ENCODE measurements at places on chromosomes 7 and 10. TPM values are rescaled to one million over a fixed set of nuclear protein-coding genes. Genes with fewer than 3 reads are reported as not detected.

DNA sequence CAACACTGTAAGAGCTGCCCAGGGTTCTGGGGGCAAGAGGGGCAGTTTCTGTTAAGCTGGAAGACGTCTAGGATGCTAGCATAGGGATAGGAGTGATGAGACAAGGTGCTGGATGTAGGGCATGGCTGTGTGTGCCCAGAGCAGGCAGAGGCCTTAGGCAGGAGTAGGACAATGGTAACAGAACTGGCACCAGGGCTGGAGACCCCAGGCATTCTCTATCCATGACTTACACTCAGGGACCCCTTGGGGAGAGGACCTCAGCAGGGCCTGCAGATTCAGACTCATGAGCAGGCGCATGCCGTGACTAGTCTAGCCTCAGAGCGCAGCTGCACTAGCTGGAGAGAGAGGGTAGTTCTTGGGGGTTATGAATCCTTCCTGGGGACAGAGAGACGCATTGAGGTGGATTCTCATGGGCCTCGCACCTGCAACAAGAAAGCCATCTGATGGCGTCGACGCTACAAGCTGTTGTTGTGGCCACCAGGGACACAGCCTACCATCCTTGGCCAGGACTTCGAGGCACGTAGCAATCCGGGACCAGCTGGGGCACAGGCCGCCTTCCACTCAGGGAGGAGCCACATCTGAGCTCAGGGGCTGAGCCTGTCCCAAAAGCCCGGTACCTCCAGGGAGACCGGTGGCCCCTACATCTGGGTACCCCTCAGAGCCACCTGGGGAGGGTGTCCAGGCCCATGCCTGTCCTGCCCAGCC is 474.1 kb downstream of the PTPRN2 start:
- H3K4me1 ChIP-seq, result no peaks in the 10 kb centered on the region
- no peaks in the 10 kb centered on the region for H3K36me3 ChIP-seq
- H3K27me3 ChIP-seq, result no peaks in the 10 kb centered on the region
- DNase-seq, result no peak

GRCh38 chr10:133421336-133422222 is 2.8 kb downstream of the SPRN start:
- no peak for DNase-seq
- H3K4me1 ChIP-seq, result peaks cover 10% of the 10 kb centered on the region
- peaks cover 13% of the 10 kb centered on the region for H3K36me3 ChIP-seq
- H3K4me3 ChIP-seq, result no peak overlapping the region
- H3K27me3 ChIP-seq, result peaks cover 9% of the 10 kb centered on the region

DNA sequence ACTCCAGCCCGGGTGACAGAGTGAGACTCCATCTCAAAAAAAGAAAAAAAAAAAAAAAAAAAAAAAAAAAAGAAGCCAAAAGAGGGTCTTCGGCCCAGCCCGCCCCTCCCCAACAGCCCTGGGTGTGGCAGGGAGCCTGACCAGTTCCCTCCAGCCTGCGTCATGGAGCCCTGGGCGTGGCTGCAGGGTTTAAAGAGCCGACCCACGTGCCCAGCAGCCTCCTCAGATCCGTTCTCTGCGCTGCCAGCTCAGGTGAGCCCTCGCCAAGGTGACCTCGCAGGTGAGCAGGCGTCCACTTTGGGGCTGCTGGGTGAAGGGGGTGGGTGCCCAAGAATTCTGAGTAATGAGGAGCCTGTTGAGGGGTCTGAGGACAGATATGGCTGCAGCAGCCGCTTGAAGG is at the start of gene FXYD4:
FXYD4 (plus strand) TSS at position 219 of the 400 bp plus-strand sequence. CDS start 2,111 bp downstream, outside the sequence.
- no peak within 1 kb of the TSS for H3K4me3 ChIP-seq
- no peak within 1 kb of the TSS for H3K27ac ChIP-seq
- peak; percentile 40 for DNase-seq
- H3K36me3 ChIP-seq, result no peaks in the 10 kb centered on the region
- no peaks in the 10 kb centered on the region for H3K4me1 ChIP-seq

- DNase-seq, result no peak
- no peaks in the 10 kb centered on the region for H3K27me3 ChIP-seq
- H3K4me1 ChIP-seq, result peaks cover 35% of the 10 kb centered on the region
- H3K36me3 ChIP-seq, result no peaks in the 10 kb centered on the region
Observed at GRCh38 chr7:40598915-40599314, 464.1 kb downstream of the SUGCT start.

ITPRID1 gene
- not detected for total RNA-seq

- peaks cover 19% of the 10 kb centered on the region for H3K27me3 ChIP-seq
- H3K36me3 ChIP-seq, result no peaks in the 10 kb centered on the region
Observed at GRCh38 chr10:97182288-97182990, 3.3 kb downstream of the SLIT1 start.

DNA sequence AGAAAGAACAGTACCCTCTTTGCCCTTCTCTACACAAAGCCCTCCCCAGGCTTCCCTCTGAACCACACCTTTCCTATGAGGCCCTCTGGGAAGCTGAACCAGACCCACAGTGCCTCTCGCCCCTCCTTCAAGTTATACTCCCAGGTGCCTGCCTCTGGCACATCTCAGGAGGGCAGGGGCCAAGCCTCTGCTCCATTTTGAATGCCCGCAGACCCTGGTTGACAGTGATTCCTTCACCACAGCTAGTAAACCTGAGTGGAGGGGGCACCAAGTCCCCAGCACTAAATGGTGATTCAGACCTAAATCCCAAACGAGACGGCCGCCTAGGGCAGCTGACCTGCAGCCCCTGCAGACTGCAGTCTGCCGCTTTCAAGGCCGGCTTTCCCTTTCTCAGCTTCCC is 230.5 kb upstream of the ZNF32 start:
- H3K36me3 ChIP-seq, result no peaks in the 10 kb centered on the region
- H3K4me1 ChIP-seq, result peaks cover 11% of the 10 kb centered on the region
- H3K4me3 ChIP-seq, result no peak overlapping the region
- no peaks in the 10 kb centered on the region for H3K27me3 ChIP-seq
- no peak overlapping the region for H3K27ac ChIP-seq

DNA sequence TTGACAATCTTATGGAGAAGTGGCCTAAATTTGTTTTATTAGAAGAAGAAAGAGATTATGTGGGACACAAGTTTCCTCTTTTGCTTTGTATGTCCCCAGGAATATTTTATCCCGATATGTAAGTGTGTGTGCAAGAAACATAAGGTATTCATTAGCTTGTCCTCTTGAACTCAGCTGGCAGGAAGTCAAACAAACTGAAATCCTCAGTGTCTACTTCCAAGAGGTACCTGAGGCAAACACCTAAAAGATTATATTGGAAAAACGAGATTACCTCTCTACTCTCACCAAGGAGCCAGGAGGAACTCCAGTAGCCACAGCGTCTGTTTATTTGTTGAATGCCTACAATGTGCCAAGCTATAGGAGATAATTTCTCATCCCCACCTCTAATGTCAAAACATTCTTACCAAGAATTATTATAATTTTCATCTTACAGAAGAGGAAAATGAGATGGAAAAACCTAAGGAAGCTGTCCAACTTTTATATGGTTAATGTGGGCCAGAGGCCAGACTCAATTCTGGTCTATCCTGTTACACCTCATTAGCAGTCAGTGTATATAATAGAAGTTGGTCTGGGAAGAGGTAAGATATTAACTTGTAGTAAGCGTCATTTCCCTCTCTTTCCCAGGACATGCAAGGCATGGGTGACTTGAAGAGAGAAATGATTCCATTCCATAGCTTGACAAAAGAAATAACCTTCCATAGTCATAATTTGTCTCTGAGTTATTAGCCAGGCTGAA is 692.7 kb downstream of the MAGI2 start:
- DNase-seq, result no peak
- H3K4me3 ChIP-seq, result no peak overlapping the region
- H3K27me3 ChIP-seq, result no peaks in the 10 kb centered on the region
- no peaks in the 10 kb centered on the region for H3K36me3 ChIP-seq
- H3K4me1 ChIP-seq, result no peaks in the 10 kb centered on the region

DNA sequence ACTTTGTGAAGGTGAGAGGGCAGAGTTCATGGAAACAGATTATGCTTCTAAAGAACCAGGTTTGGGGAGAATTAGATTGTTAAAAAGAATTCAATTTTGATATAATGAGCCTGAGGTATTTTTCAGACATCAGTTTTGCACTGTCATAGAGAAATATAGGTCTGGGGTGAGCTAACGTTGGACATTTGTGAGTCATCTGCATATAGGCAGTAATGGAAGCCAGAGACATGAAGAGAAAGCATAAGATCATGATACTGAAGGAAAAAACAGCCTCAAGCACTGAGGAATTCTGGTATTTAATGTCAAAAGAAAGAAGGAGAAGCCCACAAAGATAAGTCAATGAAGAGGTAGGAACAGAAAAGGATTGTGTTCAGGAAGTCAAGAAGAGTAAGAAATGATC is 32.4 kb upstream of the COL1A2 start:
- H3K27me3 ChIP-seq, result no peaks in the 10 kb centered on the region
- DNase-seq, result no peak
- H3K27ac ChIP-seq, result no peak overlapping the region
- no peak overlapping the region for H3K4me3 ChIP-seq

GRCh38 chr7:73638911-73639310 is 14.6 kb upstream of the MLXIPL start:
- no peak for DNase-seq
- no peaks in the 10 kb centered on the region for H3K4me1 ChIP-seq
- no peak overlapping the region for H3K4me3 ChIP-seq

GRCh38 chr7:136000288-136000913 is 23.2 kb upstream of the MTPN start:
- H3K27me3 ChIP-seq, result no peaks in the 10 kb centered on the region
- no peaks in the 10 kb centered on the region for H3K4me1 ChIP-seq
- no peak for DNase-seq
- H3K4me3 ChIP-seq, result no peak overlapping the region
- no peak overlapping the region for H3K27ac ChIP-seq

- no peak overlapping the region for H3K27ac ChIP-seq
- DNase-seq, result no peak
- no peaks in the 10 kb centered on the region for H3K36me3 ChIP-seq
- peaks cover 11% of the 10 kb centered on the region for H3K4me1 ChIP-seq
- H3K27me3 ChIP-seq, result no peaks in the 10 kb centered on the region
- no peak overlapping the region for H3K4me3 ChIP-seq
Observed at GRCh38 chr10:34994565-34995142, 95.5 kb downstream of the CUL2 start.

- DNase-seq, result peak; percentile 54
- H3K27me3 ChIP-seq, result peaks cover 25% of the 10 kb centered on the region
- peaks cover 15% of the 10 kb centered on the region for H3K4me1 ChIP-seq
Observed at GRCh38 chr7:151405056-151405455, 4.8 kb downstream of the WDR86 start.

- DNase-seq, result no peak
- H3K36me3 ChIP-seq, result no peaks in the 10 kb centered on the region
- no peaks in the 10 kb centered on the region for H3K27me3 ChIP-seq
- no peak overlapping the region for H3K27ac ChIP-seq
Observed at GRCh38 chr10:10498781-10499180, 518.9 kb upstream of the CELF2 start.

HOXA4 gene
- 2.6 TPM for total RNA-seq

DNAH11 gene
- under 0.01 TPM for total RNA-seq

DNA sequence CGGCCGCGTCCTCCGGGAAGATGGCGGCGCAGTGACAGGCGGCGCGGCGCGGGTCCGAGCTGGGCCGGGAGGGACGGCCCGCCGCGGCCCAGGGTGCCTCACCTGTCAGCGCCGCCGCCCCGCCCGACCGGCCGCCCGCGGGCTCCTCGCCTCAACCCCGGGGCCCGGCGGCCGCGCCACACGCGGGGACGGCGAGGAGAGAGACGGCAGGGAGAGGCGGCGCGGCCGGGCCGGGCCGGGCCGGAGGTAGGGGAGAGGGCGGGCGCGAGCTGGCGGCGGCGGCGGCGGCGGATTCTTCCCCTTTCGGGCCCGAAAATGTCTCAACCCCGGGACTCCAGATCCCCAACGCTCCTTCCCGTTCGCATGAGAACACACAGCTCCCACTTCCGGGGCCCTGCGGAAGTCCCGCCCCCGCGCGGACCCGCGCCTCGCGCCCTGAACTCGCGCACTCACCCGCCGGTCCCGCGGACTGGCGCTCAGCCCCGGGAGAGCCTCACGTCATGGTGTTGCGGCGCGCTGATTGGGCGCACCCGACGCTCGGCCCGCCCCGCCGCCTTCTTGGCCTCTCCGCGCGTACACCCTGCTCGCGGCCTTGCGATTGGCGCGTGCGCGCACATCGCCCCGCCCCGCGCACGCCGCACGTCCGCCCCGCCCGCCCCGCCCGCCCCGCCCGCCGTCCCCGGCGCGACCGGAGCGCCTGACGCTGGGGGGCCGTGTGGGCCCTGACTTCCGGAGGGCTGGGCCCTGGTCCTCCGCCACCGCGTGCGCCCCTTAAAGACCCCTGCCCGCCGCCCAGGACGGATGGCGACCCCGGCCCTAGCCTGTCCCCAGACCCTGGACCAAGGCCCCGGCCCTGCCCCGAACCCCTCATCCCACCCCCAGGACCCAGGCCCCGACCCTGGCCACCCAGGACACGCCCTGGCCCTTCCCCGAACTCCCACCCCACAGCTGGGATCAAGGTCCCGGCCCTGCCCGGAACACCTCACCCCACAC is at the start of gene LARP4B:
LARP4B (minus strand) TSS at position 380 of the 993 bp plus-strand sequence. CDS start 45,984 bp downstream, outside the sequence.
- no peaks in the 10 kb centered on the region for H3K27me3 ChIP-seq
- peak; percentile 98 for DNase-seq
- H3K36me3 ChIP-seq, result no peaks in the 10 kb centered on the region
- peak within 1 kb of the TSS; percentile 94 for H3K4me3 ChIP-seq

- H3K36me3 ChIP-seq, result no peaks in the 10 kb centered on the region
- no peak for DNase-seq
- no peak overlapping the region for H3K27ac ChIP-seq
- no peaks in the 10 kb centered on the region for H3K27me3 ChIP-seq
- peaks cover 7% of the 10 kb centered on the region for H3K4me1 ChIP-seq
Observed at GRCh38 chr7:116436305-116436826, 63.2 kb upstream of the CAV2 start.

- peak overlapping the region; percentile 73 for H3K27ac ChIP-seq
- no peaks in the 10 kb centered on the region for H3K27me3 ChIP-seq
- DNase-seq, result peak; percentile 83
- peaks cover 19% of the 10 kb centered on the region for H3K4me1 ChIP-seq
- peak overlapping the region; percentile 55 for H3K4me3 ChIP-seq
Observed at GRCh38 chr7:105691680-105692564, 110.6 kb upstream of the EFCAB10 start.
